ENCODE measurements at places on chromosomes 2 and 18.

GRCh38 chr18:58851856-58852255 is 12.8 kb upstream of the ZNF532 start:
- peaks cover 18% of the 10 kb centered on the region for H3K27me3 ChIP-seq
- H3K36me3 ChIP-seq: no peaks in the 10 kb centered on the region
- H3K4me3 ChIP-seq: no peak overlapping the region
- H3K27ac ChIP-seq: no peak overlapping the region
- no peak for DNase-seq
- H3K4me1 ChIP-seq: no peaks in the 10 kb centered on the region

DNA sequence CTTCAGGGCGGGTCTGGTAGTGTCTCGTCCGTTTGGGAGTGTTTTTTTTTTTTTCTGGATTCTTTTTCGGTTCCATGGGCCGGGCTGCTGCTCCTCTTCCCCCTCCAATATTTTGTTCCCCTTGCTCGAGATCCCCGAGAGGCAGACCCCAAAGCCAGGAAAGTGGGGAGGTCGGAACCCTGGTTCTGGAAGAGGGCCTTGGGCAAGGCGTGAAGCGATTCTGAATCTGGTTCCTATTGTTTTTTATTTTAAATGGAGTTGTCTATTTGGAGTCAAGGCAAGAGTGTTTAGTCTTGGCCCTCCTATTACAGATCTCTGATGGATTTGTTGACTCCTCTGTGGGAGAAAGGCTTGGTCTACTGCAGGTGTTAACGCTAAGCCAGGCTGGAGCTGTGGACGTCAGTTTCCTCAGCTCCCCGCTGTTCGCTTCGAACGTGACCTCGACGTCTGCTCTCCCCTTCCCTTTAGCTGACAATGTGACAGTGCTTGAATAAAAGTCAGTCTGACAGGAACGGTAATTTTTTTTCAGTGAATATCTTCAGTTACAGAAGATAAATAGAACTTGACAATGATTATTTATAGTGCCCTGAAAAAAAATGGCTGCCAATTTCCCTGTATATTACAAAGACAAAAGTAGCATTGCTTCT is 683 bp upstream of the DNAJC27 start:
- H3K4me1 ChIP-seq: peaks cover 12% of the 10 kb centered on the region
- no peaks in the 10 kb centered on the region for H3K27me3 ChIP-seq
- DNase-seq: peak; percentile 21
- peak overlapping the region; percentile 99 for H3K27ac ChIP-seq
- no peaks in the 10 kb centered on the region for H3K36me3 ChIP-seq

GRCh38 chr2:37748541-37748940 is 77.1 kb upstream of the CDC42EP3 start:
- no peaks in the 10 kb centered on the region for H3K27me3 ChIP-seq
- H3K36me3 ChIP-seq: no peaks in the 10 kb centered on the region
- no peak overlapping the region for H3K27ac ChIP-seq
- no peak overlapping the region for H3K4me3 ChIP-seq
- no peaks in the 10 kb centered on the region for H3K4me1 ChIP-seq
- no peak for DNase-seq

DNA sequence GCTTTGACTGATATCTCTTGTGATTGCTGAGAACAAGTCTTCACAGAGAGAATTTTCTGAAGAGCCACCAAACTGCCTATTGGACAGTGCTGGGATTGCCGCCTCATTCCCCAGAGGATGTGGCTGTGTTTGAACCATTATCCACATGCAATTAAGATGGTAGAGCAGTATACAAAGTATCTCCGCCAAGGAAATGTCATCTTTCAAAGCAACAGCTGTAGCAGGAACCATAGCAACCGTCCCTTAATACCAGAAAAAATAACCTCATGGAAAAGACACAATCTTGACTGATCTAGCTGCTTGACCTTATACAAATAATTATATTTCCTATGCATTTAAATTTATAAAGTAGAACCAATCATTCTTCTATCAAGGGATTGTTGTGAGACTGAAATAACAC is 772.6 kb upstream of the FAM98A start:
- no peaks in the 10 kb centered on the region for H3K4me1 ChIP-seq
- H3K27me3 ChIP-seq: no peaks in the 10 kb centered on the region
- DNase-seq: no peak
- no peak overlapping the region for H3K4me3 ChIP-seq
- no peaks in the 10 kb centered on the region for H3K36me3 ChIP-seq
- H3K27ac ChIP-seq: no peak overlapping the region

DNA sequence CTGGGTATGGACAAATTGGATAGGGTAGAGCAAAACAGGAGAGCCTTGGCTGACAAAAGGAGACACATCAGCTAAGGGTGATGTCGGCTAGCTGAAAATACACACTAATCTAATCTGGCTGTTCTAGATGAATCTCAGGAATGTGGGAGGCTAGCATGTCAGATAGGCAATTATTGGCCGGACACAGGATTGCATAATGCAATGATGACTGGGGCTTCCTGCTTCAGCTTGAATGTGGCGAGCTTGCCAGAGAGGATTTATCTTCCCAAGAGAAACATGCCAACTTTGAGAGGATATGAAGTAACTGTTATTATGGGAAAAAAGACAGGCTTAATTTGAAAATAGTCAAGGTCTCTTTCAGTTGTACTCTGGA is 102.4 kb downstream of the TRIB2 start:
- no peak for DNase-seq
- no peak overlapping the region for H3K4me3 ChIP-seq
- no peak overlapping the region for H3K27ac ChIP-seq
- H3K27me3 ChIP-seq: no peaks in the 10 kb centered on the region

- no peaks in the 10 kb centered on the region for H3K4me1 ChIP-seq
- DNase-seq: no peak
- no peak overlapping the region for H3K27ac ChIP-seq
- H3K36me3 ChIP-seq: no peaks in the 10 kb centered on the region
- H3K4me3 ChIP-seq: no peak overlapping the region
These were observed 539.4 kb upstream of the CDH2 start for GRCh38 chr18:28716338-28716737.

DNA sequence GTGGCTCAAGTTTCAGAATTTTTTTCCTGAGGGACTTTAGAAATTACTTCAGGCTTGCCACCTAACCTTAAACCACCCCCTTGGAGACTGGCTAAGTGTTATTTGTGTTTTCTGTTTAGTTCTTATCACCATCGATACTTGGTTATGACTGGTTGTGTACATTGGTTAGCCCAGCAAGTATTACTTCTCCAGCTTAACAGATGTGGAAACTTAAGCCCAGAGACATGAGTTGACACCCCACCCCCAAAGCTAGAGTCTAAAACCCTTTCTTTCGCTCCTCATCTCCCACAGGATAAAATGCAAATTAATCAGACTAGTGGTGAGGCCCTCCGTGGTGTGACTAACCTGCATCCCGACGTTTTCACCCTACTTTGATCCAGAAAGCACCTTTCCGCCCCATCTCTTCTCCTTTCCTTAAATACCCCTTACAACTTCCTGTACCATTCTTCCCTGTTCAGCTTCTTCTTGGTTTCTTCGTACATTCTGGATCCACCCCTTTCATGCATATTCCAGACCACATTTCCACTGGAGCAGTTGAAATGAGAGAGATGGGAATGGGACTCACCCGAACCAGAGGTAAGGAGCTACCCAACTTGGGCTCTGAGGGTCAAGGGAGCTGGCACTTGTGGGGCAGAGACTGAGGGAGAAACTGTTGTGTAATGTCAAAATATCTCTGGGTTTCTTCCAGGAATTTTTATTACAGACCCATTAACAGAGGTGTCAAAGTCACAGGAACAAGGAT is 819 bp upstream of the MAP3K2 start:
- peak overlapping the region; percentile 99 for H3K27ac ChIP-seq
- no peak for DNase-seq
- H3K4me1 ChIP-seq: peaks cover 33% of the 10 kb centered on the region
- peak overlapping the region; percentile 59 for H3K4me3 ChIP-seq
